ENCODE measurements at places on chromosomes 1 and 21.

GRCh38 chr1:59705466-59706302, 109.1 kb upstream of the HOOK1 start:
- DNase-seq = no peak

- no peak for DNase-seq
Observed at GRCh38 chr1:60878323-60878722, 204.0 kb upstream of the NFIA start.

GRCh38 chr1:183461350-183461749, 10.9 kb upstream of the SMG7 start:
- DNase-seq = peak; percentile 37

DNA sequence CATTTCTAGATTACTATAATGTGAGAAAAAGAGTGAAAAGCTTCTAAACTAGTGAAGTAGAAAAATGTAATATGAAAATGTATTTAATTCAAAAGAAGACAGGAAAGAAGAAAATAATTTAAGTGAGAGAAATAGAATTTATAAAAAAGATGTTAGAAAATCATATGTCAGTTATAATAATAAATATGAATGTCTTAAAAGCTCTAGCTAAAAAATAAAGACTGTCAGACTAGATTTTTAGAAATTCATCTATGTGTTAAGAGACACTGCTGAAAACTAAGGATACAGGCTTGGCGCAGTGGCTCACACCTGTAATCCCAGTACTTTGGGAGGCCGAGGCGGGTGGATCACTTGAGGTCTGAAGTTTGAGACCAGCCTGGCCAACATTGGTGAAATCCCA, 37.3 kb upstream of the VANGL1 start:
- DNase-seq = no peak

DNA sequence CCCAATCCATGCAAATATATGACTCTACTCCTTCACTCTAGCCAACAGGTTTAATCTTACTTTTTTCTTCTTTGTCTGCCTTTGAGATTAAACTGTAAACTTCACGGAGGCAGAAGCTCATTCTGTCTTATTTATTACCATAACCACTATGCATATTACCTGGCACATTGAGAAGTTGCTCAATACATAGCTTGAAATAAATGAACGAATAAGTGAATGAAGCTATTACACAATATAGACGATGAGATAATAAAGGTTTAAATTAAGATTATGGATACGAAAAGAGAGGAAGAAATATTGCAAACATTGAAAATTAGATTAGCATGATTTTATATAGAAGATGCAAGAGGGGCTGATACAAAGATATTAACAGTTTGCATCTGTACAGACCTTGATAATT, 385.1 kb downstream of the LTN1 start:
- no peak for DNase-seq

GRCh38 chr1:11169202-11169601, 20.0 kb upstream of the ANGPTL7 start:
- DNase-seq = no peak

- no peak for DNase-seq
Observed at GRCh38 chr21:21063828-21064227, 65.6 kb downstream of the NCAM2 start.

- no peak for DNase-seq
Observed at GRCh38 chr1:201219481-201220387, 29.1 kb downstream of the IGFN1 start.

GRCh38 chr1:59237900-59238299, 59.0 kb upstream of the FGGY start:
- DNase-seq = no peak

- no peak for DNase-seq
Observed at GRCh38 chr1:88698764-88699163, 14.7 kb downstream of the PKN2 start.

- no peak for DNase-seq
Observed at GRCh38 chr1:173573596-173573995, 29.3 kb downstream of the SLC9C2 start.

- DNase-seq = no peak
Observed at GRCh38 chr1:17594026-17594425, 54.5 kb downstream of the ARHGEF10L start.

GRCh38 chr1:156025876-156026275, 5.1 kb upstream of the SSR2 start:
- no peak for DNase-seq

DNA sequence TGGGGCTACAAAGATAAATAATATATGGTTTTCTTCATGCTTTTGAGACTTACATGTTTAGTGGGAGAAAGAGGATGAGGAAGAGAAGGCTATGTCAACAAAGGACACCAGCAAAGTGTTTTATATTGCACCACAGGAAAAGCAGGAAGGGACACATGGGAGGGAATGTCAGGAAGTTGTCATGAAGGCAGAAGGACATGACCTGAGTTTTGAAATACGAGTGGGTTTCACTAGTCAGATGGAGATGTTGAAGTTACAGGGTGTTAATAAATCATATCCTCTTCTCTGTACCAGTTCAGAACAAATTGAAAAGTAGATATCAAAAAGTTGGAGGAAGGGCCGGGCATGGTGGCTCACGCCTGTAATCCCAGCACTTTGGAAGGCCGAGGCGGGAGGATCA, 18.2 kb upstream of the AGO1 start:
- peak; percentile 50 for DNase-seq

- DNase-seq = no peak
Observed at GRCh38 chr1:169478094-169478672, 7.6 kb downstream of the SLC19A2 start.

DNA sequence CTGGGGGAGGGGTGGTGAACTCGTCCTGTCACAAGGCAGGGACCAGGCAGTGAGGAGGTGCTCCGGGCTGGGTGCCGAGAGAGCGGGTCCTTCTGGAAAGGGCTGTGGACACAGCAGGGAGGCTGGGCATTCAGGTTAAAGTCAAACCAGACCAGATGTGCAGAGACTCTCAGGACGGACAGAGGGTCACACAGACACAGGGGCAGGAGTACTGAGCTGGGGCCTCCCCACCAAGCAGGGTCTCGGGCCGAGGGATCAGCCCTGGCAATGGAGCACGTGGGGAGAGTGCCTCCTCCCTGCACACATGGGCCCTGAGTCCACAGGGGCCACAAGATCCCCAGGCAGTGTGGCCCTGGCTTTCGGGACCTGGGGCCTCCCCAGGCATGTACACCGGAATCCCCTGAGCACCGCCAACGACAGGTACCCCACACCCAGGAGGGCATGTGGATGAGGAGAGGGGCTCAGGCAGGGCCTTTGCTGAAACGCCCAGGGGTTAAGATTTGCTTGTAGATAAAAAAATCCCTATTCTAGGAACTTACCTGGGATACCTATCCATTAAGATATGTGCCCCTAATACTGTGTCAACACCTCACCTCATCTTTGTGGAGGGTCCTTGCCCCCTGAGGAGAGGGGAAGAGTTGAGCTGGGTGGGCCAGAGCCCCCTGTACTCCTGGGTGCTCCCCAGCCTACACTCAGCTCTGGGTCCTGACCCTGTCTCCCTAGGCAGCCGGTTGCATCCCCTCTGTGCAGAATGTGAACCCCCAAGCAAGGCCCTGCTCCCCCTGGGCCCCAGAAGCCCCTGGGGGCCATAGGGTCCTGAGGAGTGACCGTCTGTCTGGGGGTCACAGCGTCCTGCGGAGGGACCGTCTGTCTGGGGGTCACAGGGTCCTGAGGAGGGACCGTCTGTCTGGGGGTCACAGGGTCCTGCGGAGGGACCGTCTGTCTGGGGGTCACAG, 46.9 kb upstream of the ADARB1 start:
- no peak for DNase-seq

DNA sequence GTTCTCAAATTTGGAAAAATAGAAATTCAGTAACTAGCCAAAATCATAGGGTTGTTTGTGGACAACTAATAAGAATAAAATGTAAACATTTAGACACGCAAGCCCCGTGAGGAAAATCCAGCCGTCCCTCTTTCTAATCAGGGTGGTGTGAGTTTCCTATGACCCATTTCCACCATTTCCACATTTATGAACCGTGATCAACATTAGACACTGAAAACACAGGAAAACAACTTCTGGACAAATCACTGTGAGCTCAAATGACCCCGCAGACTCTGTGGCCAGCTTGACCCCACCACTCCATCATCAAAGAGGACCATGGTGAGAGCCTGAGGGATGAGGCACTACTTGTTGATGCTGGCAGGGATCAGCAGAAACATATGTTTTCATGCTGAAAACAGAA, 101.0 kb downstream of the SIM2 start:
- DNase-seq = no peak

DNA sequence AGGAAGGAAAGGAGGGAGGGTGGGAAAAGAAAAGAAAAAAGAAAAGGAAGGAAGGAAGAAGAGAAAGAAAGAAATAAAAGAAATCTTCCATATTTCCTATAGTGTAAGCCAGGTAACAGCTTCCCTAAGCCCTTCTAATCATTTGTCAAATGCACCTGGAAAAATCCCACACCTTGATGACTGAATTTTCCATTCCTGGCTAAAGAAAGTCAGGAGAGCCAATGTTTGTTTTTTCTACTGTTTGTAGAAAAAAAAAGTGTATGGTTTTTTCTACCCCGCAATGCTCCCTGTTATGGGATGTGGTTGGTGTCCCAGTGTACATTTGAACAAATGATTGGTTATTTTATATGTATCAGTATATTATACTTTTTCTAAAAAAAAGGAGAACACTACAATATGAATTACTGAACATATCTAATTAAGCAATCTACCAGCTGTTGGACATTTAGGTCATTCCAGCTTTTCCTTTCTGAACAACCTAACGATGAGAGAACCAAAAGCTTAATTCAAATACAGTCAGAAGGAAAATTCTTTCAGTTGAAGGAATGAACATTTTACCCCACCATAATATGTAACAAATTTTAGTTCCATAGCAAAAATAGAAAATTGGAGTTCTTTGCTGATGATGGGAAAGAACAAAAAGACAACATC, 355.0 kb downstream of the SETD4 start:
- DNase-seq = no peak
